ENCODE measurements at places on chromosomes 12 and 14. TPM values are rescaled to one million over a fixed set of nuclear protein-coding genes. Genes with fewer than 3 reads are reported as not detected.

DNA sequence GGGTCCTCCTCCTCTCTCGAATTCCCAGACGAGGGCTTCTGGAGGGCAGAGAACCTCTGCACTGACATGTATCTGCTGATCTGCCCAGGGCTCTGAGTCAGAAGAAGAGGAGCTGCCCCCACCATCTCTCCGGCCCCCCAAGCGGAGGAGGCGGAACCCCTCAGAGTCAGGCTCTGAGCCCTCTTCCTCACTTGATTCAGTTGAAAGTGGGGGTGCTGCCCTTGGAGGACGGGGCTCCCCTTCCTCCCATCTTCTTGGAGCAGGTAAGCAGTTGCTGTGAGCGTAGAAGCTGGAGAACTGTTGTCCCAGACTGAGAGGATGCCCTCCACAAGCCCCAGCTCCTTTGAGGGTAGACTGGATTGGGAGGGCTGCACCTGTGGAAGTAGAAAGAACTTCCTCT is 19.8 kb downstream of the PRPF40B start:
- DNase-seq: no peak
- H3K27ac ChIP-seq: no peak overlapping the region
- no peak overlapping the region for H3K4me3 ChIP-seq
- H3K27me3 ChIP-seq: no peaks in the 10 kb centered on the region
- H3K36me3 ChIP-seq: peaks cover 62% of the 10 kb centered on the region
- no peaks in the 10 kb centered on the region for H3K4me1 ChIP-seq

DNA sequence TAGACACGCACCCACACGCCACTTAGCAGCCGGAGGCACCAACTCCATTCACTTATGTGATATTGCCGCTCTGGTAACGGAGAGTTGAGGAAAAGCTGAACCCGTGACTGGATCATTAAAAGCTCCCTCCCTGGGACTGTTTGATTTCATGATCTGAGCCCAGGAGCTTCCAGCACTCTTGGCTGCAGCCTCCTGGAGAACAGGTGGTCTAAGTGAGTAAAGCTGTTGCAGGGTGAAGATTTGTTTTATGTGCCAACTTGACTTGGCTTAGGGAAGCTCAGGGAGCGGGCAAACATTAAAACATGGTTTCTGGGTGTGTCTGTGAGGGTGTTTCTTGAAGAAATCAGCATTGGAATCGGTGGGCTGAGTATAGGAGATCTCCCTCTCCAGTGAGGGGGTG is 16.9 kb upstream of the TMEM132C start:
- H3K27ac ChIP-seq: no peak overlapping the region
- H3K27me3 ChIP-seq: no peaks in the 10 kb centered on the region
- DNase-seq: no peak
- H3K36me3 ChIP-seq: peaks cover 4% of the 10 kb centered on the region

MYF6 gene
- not detected for total RNA-seq

STYX gene
- 24.0 TPM for total RNA-seq

GRCh38 chr12:44446181-44446580 is 429.9 kb downstream of the NELL2 start:
- no peak for DNase-seq
- no peak overlapping the region for H3K4me3 ChIP-seq
- H3K36me3 ChIP-seq: no peaks in the 10 kb centered on the region
- H3K27me3 ChIP-seq: no peaks in the 10 kb centered on the region
- H3K4me1 ChIP-seq: no peaks in the 10 kb centered on the region
- H3K27ac ChIP-seq: no peak overlapping the region

TMEM229B gene
- total RNA-seq: 0.22 TPM

DNA sequence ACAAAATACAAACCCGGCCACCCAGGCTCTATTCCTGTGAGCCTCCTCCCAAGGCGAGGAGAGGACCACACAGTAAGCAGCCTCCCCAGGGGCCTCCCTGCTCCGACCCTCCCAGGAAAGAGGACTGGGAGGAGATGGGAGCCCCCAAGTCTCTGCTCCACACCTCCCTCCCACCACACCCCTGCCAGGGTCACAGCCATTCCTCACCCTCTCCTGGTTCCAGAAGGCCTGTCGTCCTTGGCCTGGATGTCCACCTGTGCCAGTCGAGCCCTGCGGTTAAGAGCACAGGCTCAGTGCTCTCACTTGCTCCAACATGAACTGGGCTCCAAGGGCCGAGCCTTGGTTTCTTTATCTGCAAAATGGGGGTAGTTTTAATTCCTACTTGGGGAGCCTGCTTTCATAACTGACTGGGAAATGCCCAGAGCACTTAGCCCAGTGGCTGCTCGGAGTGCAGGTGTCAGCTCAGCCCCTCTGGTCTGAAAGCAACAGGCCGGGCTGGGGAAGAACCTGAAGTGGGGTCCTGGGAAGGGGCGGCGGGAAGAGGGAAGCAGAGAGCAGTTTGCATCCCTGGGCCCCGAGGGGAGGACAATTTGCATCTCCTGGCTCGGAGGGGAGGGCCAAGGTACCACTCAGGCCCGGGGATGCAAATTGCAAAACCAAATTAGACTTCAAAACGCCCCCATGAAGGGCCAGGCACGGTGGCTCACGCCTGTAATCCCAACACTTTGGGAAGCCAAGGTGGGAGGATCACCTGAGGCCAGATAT is 23.6 kb downstream of the TCHP start:
- H3K27ac ChIP-seq: no peak overlapping the region
- H3K36me3 ChIP-seq: peaks cover 13% of the 10 kb centered on the region
- no peak for DNase-seq
- no peaks in the 10 kb centered on the region for H3K27me3 ChIP-seq
- H3K4me3 ChIP-seq: no peak overlapping the region

DNA sequence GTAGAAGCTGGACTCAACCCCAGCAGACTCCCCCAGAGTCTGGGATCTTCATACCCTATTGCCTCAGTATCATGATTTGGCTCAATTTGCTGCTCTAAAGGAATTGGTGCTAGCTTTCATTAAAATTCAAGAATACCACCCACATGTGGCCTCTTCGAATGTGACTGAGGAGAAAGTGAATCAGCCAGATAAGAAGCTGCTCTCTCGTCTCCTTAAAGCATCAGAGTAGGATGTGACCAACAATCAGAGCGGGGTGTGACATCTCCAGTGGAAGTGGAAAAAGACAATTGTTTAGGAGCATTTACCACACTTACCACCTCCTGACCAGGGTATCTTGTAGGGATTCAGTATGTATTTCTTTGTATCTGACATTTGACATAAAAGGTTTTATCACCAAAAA is 278.2 kb upstream of the DIO2 start:
- no peak overlapping the region for H3K4me3 ChIP-seq
- H3K27ac ChIP-seq: no peak overlapping the region
- no peaks in the 10 kb centered on the region for H3K36me3 ChIP-seq
- no peaks in the 10 kb centered on the region for H3K27me3 ChIP-seq
- no peak for DNase-seq

DNA sequence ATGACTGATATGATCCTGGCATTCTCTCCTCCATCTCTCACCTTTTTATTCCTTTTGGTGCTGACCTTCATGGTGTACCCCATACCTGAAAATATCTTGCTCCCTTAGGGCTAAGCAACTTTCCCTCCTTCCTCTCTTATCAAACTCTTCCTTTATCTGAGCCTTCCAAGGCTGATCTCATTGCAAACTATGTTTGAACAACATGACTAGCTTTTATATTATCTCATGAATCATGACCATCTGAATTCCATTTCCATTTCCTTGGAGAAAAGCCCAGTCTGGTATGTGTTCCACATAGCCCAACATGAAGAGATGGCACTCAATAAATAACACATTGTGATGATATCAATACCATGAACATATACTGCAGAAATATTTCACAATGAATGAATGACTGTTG is 111.6 kb downstream of the TSPAN8 start:
- no peaks in the 10 kb centered on the region for H3K27me3 ChIP-seq
- H3K4me3 ChIP-seq: no peak overlapping the region
- no peaks in the 10 kb centered on the region for H3K4me1 ChIP-seq
- peaks cover under 1% of the 10 kb centered on the region for H3K36me3 ChIP-seq

KRT73 gene
- not detected for total RNA-seq

HVCN1 gene
- 5.5 TPM for total RNA-seq

ATP2A2 gene
- total RNA-seq: 260 TPM

PLXNC1 gene
- 1.2 TPM for total RNA-seq

GRCh38 chr14:73741386-73741875 is 27.2 kb upstream of the PNMA1 start:
- H3K4me1 ChIP-seq: no peaks in the 10 kb centered on the region
- H3K4me3 ChIP-seq: peak overlapping the region; percentile 68
- no peaks in the 10 kb centered on the region for H3K27me3 ChIP-seq
- peaks cover 2% of the 10 kb centered on the region for H3K36me3 ChIP-seq
- DNase-seq: peak; percentile 91
- H3K27ac ChIP-seq: no peak overlapping the region

ETFBKMT gene
- total RNA-seq: 1.4 TPM

EML1 gene
- 16.7 TPM for total RNA-seq

- H3K36me3 ChIP-seq: no peaks in the 10 kb centered on the region
- H3K27me3 ChIP-seq: no peaks in the 10 kb centered on the region
- no peak overlapping the region for H3K27ac ChIP-seq
- no peak for DNase-seq
- no peak overlapping the region for H3K4me3 ChIP-seq
- no peaks in the 10 kb centered on the region for H3K4me1 ChIP-seq
These were observed 334.7 kb downstream of the BMP4 start for GRCh38 chr14:53621921-53622320.

GRCh38 chr14:68598621-68599447 is 194.0 kb downstream of the ZFP36L1 start:
- DNase-seq: no peak
- H3K4me1 ChIP-seq: peaks cover 8% of the 10 kb centered on the region
- H3K36me3 ChIP-seq: no peaks in the 10 kb centered on the region
- H3K4me3 ChIP-seq: no peak overlapping the region
- no peaks in the 10 kb centered on the region for H3K27me3 ChIP-seq

DIO3 gene
- 0.20 TPM for total RNA-seq

PRH2 gene
- not detected for total RNA-seq

GRCh38 chr12:39112064-39112463 is 206.7 kb upstream of the CPNE8 start:
- H3K27me3 ChIP-seq: no peaks in the 10 kb centered on the region
- H3K27ac ChIP-seq: no peak overlapping the region
- H3K36me3 ChIP-seq: no peaks in the 10 kb centered on the region
- no peak for DNase-seq

BCL11B gene
- total RNA-seq: 4.9 TPM

DNA sequence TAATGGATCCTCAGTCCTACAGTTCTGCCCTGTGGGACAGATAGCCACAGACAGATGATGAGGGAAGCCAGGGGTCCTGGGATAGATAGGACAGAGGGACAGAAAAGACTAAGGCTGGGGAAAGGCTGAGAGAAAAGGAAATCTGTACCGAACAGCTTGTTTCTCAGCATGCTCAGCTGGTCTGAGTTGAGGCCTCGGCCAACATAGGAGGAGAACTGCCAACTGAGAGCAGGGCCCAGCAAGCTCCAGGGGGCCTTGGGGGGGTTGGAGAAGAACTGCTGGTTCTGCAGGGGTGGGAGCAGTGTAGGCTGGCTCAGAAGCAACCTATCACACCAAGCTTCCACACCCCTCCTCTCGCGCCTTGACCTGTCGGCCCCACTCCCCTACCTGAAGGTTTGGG is 10.1 kb downstream of the IL23A start:
- H3K27ac ChIP-seq: no peak overlapping the region
- H3K27me3 ChIP-seq: no peaks in the 10 kb centered on the region

GRCh38 chr14:67963960-67964812 is 144.6 kb downstream of the RAD51B start:
- H3K36me3 ChIP-seq: peaks cover 27% of the 10 kb centered on the region
- DNase-seq: no peak
- H3K27me3 ChIP-seq: no peaks in the 10 kb centered on the region
- H3K4me3 ChIP-seq: no peak overlapping the region
- no peaks in the 10 kb centered on the region for H3K4me1 ChIP-seq

GRCh38 chr12:103326190-103326589 is 169.6 kb downstream of the C12orf42 start:
- no peaks in the 10 kb centered on the region for H3K36me3 ChIP-seq
- peak; percentile 43 for DNase-seq
- H3K4me1 ChIP-seq: no peaks in the 10 kb centered on the region
- H3K27me3 ChIP-seq: no peaks in the 10 kb centered on the region

- H3K4me1 ChIP-seq: no peaks in the 10 kb centered on the region
- no peaks in the 10 kb centered on the region for H3K27me3 ChIP-seq
- no peak overlapping the region for H3K27ac ChIP-seq
- no peak overlapping the region for H3K4me3 ChIP-seq
- peaks cover 5% of the 10 kb centered on the region for H3K36me3 ChIP-seq
These were observed 29.0 kb downstream of the PAPLN start for GRCh38 chr14:73266317-73266716.

GRCh38 chr12:68122236-68122920 is 37.2 kb downstream of the IFNG start:
- H3K36me3 ChIP-seq: no peaks in the 10 kb centered on the region
- DNase-seq: no peak
- no peak overlapping the region for H3K4me3 ChIP-seq
- H3K4me1 ChIP-seq: peaks cover 4% of the 10 kb centered on the region

DNA sequence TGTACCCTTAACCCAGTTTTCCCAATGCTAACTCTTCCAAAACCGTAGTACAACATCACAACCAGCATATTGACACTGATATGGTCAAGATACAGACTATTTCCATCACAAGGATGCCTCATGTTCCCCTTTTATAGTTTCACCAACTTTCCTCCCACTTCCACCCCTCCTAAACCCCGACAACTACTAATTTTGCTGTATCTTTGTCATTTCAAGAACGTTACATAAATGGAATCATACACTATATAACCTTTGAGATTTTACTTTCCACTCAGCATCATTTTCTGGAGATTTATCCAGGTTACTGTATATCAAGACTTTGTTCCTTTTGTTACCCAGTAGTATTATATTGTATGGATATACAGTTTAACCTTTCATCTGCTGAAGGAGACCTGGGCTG is 88.9 kb downstream of the MED13L start:
- no peaks in the 10 kb centered on the region for H3K4me1 ChIP-seq
- no peaks in the 10 kb centered on the region for H3K36me3 ChIP-seq
- H3K4me3 ChIP-seq: no peak overlapping the region
- no peaks in the 10 kb centered on the region for H3K27me3 ChIP-seq
- no peak overlapping the region for H3K27ac ChIP-seq
- no peak for DNase-seq

PLEKHD1 gene
- 0.37 TPM for total RNA-seq

GRCh38 chr14:91890291-91890749 is 23.0 kb upstream of the TC2N start:
- DNase-seq: no peak
- H3K4me1 ChIP-seq: no peaks in the 10 kb centered on the region
- no peaks in the 10 kb centered on the region for H3K36me3 ChIP-seq
- H3K27me3 ChIP-seq: no peaks in the 10 kb centered on the region
- no peak overlapping the region for H3K27ac ChIP-seq
